ENCODE measurements at places on chromosomes 1 and 21. TPM values are rescaled to one million over a fixed set of nuclear protein-coding genes. Genes with fewer than 3 reads are reported as not detected.

- no peak for DNase-seq
Measured at GRCh38 chr1:89259283-89259971, 13.2 kb downstream of the GBP5 start.

- no peak for DNase-seq
Measured at GRCh38 chr21:28150778-28151177, 841.9 kb downstream of the LTN1 start.

CYP2J2 gene
- total RNA-seq: 1.0 TPM

- DNase-seq: no peak
Measured at GRCh38 chr1:208107425-208108212, 136.6 kb downstream of the PLXNA2 start.

DNA sequence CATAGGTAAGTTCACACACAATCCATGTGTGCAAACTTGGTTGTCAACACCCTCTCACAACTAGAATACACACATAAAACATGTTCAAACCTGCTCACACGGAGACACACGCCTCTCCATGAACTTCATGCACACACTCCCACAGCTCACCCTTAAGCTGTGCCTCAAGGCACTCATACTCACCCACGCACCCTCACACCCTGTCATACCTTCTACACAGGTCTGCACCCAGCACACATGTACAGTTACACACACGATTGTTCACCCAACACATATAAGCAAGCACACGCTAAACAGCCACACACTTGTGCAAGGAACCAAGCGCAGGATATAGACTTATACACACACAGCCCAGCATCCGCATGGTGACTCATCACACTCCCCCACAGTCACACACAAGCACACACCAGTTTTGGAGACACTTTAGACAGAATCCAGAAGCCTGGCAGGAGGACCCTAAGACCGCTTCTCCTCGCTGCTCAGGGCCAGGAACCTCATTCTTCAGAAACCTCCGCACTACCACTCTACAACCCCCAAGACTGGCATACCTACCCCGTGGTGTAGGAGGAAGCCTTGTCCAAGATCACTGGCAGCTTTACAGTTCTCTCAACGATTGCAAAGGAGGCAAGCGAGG, 58.7 kb upstream of the ZC3H12A start:
- DNase-seq: no peak

- DNase-seq: no peak
Measured at GRCh38 chr1:36303650-36304360, 2.4 kb upstream of the SH3D21 start.

All from kidney (tissue), 22 donors.